ENCODE measurements at places on chromosomes 5 and 9.

- DNase-seq = no peak
These were observed 1030.5 kb downstream of the TLE4 start for GRCh38 chr9:80602291-80602690.

DNA sequence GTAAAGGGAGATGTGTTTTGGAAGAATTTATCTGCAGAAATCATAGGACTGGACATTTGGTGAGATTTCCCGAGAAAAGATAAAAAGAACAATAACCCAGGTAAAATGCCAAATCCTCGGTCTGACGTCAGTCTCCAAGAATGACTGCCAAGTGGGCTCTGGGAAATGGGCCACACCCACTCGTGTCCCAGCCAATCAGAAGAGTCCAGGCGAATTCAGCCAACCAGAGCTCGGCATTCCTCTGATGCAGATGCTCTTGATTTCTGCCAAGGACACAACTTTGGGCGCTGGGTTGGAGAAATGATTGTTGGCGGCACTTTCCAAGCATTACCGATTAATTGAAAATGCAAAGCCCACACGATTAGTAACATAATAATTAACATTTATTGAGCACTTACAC lies 73.3 kb downstream of the FGF18 start:
- DNase-seq = no peak

GRCh38 chr9:79129865-79130480 lies 441.8 kb upstream of the TLE4 start:
- peak; percentile 31 for DNase-seq

DNA sequence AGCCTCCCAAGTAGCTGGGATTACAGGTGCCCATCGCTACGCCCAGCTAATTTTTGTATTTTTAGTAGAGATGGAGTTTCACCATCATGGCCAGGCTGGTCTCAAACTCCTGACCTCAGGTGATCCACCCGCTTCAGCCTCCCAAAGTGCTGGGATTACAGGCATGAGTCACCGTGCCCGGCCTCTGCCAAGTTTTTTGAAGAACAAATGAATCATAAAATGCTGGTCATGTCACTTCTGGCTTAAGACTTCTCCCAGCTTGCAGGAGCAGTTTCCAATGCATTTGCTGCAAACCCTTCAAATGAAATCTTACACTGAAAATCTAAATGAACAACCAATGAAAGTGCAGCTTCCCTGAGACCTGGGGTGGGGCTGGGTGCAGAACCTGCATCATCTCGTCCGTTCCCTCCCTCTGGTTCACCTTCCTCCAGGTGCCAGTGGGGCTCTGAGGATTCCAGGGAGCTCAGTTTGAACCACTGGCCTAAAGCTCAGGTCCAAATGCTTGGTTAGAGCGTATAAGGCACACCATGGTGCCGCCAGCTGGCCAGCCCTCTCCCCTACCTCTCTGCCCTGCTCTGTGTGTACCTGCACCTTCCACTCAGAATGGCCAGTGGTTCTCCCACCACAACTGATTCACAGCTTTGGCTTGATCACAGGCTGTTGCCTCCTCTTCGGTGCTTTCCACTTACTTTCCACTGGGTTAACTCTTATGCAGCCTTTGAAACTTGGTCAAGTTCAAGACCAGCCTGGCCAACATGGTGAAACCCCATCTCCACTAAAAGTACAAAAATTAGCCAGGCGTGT lies 39.8 kb upstream of the FUBP3 start:
- no peak for DNase-seq

DNA sequence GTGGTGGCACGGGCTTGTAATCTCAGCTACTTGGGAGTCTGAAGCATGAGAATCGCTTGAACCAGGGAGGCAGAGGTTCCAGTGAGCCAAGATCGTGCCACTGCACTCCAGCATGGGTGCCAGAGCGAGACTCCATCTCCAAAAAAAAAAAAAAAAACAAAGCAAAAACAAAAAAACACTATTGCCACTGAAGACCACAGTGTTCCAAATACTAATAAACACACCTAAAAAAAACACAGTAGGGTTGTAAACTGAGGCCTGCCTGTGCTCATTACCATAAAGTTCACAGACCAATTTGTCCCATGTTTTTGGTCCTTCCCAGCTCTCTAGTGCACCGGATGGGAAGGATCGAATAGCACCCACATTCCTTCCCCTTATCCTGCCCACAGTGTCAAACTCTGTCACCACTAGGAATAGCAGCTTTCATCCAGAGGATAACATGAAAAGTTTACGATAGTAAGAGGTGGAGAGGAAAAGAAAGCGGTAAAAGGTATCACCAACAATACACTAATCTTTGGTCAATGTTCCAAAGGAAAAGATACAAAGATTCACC lies 49.2 kb downstream of the MYO10 start:
- no peak for DNase-seq

- no peak for DNase-seq
These were observed 48.4 kb upstream of the EFNA5 start for GRCh38 chr5:107719034-107719606.

DNA sequence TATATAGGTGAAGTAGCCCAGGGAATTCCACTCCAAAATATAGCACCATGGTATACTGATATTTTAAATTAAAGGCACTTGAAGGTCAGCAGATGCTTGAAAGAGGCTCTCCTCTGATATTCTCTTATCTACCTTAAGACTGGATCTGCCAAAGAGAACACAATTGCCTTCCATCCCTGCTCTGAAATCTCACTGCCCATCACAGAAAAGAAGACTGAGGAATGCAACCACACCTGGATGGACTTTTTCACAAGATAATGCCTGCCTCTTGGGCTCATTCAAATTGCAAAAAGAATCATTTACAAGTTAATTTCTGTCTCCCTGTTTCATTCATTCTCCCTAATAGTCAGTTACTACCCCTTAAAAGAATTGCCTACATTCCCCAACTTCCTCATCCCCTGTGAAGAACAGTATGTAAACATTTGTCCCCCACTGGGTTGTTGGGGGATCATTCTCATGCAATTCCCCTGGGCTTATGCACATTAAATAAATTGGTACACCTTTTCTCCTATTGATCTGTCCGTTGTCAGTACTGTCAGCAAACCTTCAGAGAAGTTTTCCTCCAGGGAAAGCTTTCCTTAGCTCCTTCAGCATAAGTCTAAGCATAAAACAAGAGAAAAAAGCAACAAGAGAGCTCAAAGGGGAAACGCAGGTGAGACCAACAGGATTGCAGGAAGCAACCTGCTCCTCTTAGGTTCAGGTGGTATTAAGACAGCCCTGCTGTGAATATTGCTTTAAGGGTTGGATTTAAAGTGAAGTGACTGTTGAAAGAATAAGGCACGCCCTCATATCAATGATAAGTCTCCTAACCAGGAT lies 171.4 kb upstream of the SLC30A5 start:
- no peak for DNase-seq

GRCh38 chr5:55679556-55679955 lies 32.6 kb downstream of the SLC38A9 start:
- DNase-seq = no peak

DNA sequence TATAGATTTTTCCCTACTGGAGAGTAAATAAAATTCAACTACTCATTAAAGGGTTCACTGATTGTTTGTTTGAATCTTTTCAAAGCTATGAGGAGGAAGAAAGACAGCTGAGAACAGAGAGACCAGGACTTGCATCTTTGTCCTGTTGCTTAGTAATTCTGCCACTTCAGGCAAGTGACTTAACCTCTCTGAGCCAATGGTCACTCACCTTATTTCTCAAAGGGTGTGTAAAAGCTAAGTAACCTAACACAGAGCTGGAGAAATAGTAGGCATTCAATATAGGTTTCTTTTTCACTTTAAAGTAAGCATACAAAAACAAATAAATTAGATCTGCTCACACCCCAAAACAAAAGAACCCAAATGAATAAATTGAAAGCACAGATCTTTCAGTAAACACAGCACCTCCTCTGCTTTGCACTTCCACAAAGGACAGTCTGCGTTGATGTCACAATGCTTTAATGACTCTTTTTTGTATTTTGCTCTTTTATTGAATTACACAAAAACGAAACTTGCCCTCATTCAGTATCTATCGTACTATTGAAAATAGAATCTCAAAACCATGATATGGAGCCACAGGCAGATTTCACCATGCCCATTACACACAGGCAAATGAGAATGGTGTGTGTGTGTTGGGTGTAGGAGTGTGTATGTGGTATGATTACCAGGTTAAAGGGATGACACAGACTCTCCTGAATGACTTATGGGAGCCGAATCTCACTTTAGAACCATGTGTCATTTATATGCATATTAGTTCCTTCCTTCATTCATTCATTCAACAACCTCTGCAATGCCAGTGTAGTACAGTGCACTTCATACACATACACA lies 166.0 kb downstream of the EBF1 start:
- no peak for DNase-seq

DNA sequence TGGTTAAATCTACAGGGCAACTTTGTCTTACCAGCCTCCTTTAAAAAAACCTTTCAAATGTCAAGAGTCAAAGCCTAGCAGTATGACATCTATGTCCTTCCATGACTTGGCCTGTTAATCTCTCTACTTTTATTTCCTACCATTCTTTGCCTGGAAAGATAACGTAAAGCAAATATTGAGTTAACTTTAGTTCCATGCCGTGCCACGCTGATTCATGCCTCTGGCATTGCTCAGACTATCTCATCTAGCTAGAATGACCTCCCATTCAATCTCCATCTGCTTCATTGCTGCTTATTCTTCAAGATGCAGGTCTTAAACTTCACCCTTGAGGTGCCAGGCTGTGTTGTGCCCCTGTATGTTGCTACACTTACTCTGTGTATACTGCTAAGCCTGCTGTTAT lies 729.8 kb downstream of the EFNA5 start:
- DNase-seq = no peak

GRCh38 chr9:119963798-119964372 lies 594.6 kb upstream of the BRINP1 start:
- peak; percentile 38 for DNase-seq

DNA sequence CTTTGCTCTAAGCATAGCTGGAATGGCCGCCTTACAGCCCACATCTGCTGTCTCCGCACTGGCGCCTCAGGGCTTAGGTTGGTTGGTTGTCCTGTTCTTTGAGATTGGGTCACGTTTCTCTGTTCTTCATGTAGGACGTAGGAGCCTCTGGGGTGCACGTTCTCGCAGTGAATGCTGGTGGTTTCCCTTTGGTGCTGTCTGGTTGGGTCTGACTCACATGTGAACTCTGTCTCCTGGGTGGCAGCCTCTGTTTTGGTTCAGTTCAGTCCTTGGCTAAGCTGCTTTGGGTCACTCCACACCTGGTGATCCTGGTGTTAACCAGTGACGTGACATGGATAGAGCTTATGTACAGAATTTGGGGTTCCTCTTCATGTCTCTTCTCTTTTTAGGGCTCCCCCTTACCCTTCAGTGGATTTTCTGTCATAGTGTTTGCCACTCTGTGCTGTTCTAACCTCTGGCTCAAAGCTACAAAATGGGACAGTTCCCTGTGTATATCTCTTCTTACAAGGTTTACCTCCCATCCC lies 12.6 kb upstream of the LPCAT1 start:
- no peak for DNase-seq

- DNase-seq = peak; percentile 80
These were observed 31.7 kb downstream of the CEP72 start for GRCh38 chr5:643811-644271.

DNA sequence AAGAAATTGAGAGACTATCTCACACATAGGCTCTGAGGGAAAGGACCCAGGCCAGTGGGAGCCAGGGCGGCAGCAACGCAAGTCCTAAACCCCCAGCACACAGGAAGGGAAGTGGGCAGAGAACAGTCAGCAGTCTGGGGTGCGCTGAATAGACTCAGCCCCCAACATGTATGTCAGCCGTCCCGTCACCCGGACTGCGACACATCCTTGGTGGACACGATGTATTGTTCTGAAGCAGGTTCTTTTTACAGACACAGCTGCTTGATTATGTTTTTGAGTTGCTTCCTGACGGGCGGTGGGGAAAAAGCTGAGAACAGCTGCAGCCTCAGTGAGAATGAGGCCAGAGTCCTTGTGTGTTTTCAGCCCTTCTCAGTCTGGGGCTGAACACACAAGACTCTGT lies 64.1 kb upstream of the CXCL14 start:
- DNase-seq = no peak

DNA sequence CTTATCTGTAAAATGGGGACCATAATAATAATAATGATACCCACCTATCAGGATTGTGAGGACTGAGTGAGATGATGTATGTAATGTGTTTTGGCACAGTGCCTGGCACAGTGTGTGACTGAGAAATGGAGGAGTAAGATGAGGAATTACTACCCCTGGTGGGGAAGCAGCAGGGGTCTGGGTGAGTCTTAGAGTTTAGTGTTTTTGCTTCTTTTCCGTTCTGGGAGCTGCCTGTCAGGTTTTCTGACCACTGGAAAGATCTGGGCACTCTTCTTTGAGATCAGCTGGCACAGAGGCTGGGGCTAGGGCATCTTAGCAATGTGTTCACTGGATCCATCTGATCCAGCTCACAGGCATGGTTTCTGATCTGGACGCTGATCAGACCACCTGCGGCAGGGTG lies 8.5 kb downstream of the LCP2 start:
- DNase-seq = no peak

DNA sequence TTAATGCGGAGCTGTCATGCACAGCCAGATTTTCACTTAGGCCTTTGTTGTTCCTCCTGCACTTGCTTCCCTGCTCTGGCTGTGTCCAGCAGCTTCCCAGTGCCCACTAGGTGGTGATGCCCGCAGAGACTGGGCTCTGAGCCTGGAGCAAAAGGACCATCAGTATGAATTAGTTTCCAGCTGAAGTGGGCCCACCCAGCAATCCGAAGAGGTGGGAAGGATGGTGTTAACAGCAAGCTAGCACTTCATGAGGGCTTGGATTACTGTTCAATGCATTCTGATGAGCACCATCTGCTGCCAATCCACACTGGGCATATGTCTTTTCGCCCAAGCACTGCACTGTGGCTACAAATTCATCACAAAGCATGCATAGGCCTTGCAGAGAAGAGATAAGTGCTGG lies 459.1 kb downstream of the SPOCK1 start:
- DNase-seq = no peak

- DNase-seq = no peak
These were observed 159.4 kb downstream of the ARHGAP26 start for GRCh38 chr5:142929587-142929986.

GRCh38 chr5:119570910-119571309 lies 58.4 kb upstream of the FAM170A start:
- DNase-seq = no peak
